ENCODE measurements at places on chromosomes 3 and 15.

- no peak for DNase-seq
Measured at GRCh38 chr15:50911001-50911400, 2.5 kb downstream of the AP4E1 start.

DNA sequence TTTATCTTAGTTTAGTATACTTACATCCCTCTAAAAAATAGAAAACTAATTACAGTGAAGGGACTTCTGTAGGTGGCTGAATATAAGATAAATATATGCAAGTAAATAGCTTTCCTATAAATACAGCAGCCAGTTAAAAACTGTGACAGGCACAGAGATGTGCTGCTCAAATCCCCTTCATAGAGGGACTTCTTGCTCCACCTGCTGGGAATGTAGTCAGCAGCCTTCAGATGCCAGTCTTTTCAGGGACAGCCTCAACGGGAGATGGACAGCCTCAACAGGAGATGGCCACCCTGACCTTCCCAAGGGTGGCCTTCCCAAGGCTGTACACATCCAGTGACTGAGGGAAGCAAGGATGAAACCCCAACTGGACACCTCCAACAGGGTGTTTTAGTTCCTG is 15.7 kb upstream of the PRR23E start:
- DNase-seq = no peak

GRCh38 chr3:52494445-52494844 is 693 bp upstream of the STAB1 start:
- no peak for DNase-seq

DNA sequence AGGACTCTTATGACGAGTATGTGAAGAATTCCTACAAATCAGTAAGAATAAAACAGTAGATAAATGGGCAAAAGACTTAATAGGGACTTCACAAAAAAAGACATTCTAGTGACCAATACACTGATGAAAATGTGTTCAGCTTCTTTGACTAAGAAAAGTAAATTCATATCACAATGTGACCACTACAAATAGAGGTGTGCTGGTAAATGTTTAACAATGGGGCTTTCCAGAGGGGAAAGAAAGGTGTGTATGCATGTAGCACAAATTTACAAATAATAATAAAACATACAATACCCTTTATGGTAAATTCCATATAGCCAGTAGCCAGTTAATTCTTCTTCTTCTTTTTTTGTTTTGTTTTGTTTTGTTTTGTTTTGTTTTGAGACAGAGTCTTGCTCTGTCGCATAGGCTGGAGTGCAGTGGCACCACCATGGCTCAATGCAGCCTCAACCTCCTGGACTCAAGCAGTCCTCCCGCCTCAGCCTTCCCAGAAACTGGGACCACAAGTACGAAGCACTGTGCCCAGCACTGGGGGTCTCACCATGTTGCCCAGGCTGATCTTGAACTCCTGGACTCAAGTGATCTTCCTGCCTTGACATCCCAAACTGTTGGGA is 17.5 kb upstream of the NMD3 start:
- no peak for DNase-seq

DNA sequence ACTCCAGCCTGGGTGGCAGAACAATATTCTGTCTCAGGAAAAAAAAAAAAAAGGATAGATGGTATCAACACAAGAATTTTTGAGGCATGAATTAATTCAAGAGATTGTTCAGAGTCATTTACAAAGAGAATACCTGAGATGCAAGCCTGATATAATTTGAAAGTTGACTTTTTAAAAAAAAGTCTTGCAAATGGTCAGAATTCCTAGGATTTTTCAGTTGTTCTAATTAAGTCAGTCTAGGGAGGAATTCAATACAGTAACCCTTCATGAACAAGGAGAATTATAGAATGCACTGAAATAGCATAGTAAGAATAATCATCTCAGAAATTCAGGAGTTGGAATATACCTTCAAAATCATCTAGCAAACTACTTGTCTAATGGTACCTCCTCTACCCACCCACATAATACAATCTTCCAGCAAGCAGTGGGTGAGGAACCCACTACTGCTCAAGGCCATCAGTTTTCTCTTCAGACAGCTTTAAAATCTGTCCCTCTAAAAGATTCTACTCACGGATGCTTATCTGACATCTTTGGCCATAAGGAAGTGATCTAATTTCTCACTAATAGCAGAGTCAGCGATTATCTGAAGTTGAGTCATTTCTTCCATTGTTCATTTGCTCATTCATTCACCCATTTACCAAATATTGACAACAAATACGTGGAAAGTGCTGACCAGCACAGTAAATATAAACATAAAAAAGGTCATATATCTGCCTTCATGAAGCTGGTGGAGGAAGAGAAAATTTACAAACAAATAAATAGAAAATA is 159.6 kb downstream of the GREM1 start:
- DNase-seq = no peak

All from naive thymus-derived CD8-positive, alpha-beta T cell (primary cell).